Activated CD4-positive, alpha-beta T cell treated with anti-CD3 and anti-CD28 coated beads for 36 hours (primary cell): ENCODE measurements at places on chromosomes 7 and 10. TPM values are rescaled to one million over a fixed set of nuclear protein-coding genes. Genes with fewer than 3 reads are reported as not detected.

DNA sequence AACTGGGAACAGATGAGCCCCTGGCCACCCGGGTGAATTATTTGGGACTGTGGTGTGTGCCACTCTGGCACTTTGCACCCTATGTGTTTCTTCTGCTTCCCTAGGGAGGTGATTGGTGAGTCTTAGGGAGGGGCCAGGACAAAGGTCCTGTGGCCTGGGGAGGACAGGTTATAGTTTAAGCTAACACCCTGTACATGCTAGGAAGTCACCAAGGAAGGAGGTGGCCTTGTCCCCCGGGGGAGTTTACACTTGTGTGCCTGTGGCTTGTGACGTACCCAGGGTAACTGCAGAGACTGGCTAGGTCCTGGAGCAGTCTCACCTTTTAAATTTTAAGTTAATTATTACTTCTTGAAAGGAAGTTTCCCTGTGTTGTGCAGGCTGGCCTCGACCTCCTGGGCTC, 196.2 kb downstream of the BAMBI start:
- no peak for DNase-seq

- DNase-seq = no peak
Measured at GRCh38 chr7:106203473-106203872, 81.3 kb downstream of the NAMPT start.

DNA sequence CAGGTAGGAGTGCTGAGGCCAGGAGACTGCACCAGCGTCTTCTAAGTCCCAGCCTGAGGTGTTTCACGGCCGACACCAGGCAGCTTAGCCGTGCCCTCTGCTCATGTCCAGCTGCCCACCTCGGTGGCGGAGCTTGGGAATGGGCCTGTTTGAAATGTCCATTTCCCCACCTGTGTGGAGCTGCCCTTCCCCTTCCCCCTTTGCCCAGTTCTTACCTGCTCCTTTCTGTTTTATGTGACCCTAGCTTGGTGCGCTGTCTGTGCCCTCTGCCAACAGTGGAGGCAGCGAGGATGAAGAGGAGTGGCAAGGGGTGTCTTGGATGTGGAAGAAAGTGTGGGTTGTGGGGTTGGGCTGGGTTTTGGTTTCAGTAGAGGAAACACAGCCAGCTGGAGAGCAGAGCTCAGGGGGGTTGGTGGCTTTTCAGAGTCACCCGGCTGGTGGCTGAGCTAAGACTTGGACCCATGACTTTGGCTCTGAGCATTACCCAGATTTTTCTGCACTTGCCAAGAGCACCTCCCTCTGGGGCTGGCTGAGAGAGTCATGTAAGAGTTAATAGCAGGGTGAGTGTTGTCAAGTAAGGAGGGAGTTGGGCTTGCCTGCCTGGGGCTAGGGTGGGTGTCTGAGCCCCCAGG, 37.4 kb downstream of the GBX1 start:
- DNase-seq = no peak

- no peak for DNase-seq
Measured at GRCh38 chr10:95635319-95635733, 21.2 kb downstream of the ALDH18A1 start.

The FFAR4 gene
- total RNA-seq = not detected

The NOS3 gene
- 9.3 TPM for total RNA-seq

The TFEC gene
- total RNA-seq = not detected
